ENCODE measurements at places on chromosomes 2 and 18.

DNA sequence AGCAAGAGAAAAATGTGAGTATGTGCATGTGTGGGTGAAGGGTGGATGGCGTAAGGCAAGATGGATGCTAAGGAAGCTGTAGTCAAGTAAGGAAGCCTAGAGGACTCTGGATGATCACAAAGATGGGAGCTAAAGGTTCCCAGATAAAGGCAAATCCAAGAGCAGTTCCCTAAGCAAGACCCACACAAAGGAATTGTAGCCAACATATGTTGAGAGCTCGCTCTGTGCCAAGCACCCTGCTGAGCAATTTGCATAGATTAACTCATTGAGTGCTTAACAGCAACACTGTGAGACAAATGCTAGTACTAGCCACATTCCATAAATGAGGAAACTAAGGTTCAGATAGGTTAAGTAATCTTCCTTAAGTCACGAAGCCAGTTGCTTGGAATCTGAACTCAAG lies 132.6 kb downstream of the C1D start:
- no peak for DNase-seq

DNA sequence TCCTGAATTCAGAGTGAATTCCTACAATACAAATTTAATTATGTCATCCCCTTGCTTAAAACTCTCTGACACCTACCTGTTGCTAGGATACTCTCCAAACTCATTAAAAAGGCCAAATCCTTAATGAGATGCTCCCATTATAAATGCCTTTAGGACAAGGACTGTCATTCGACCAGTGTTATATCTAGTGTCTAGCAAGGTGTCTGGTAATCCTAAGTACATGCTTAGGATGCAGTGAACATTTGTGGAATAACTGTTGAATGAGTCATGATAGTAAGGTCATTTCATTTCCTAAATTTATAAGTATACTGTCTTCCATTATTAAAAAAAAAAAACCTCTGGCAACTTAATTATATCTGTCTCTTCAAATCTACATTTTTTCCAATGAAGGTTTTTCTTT lies 588.9 kb upstream of the NRXN1 start:
- no peak for DNase-seq

GRCh38 chr2:191870744-191871143 lies 23.9 kb upstream of the CAVIN2 start:
- no peak for DNase-seq

DNA sequence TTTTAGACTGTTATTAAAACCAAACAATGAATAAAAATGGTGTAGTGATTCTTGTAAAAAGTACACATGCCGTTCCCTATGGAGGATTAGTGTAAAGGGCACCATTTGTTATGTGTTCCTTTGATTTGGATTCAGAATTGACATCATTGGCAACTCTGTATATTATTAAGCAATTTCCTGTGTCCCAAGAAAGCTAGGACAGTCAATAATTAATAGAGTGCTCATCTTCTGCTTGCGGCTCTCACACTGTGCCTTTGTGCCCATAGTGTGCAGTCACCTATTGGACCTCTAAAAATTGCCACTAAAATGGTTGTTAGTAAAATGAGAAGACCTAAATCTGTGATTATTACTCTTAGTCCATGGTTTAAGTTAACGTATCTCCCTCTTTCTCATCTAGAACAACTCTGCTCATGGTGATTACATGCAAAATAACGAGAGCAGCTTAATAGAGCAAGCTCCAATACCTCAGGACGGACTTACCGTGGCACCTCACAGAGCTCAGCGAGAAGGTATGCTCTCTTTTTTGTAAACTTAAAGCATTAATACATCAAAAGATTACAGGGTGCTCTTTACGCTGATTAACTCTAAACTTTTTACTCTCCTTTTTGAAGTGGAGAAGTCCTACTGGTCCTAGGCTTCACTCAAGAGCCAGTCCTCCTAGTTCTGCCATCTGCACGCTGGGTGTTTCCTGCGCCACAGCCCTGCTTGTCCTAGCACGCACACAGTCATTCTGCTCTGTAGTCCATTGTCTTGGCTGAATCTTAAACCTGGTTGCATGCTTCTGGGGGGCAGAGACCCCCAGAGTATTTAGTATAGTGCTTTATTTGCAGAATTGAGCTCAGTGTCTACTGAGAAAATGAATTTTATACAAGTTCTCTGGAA lies 16.7 kb downstream of the ZCCHC2 start:
- no peak for DNase-seq

DNA sequence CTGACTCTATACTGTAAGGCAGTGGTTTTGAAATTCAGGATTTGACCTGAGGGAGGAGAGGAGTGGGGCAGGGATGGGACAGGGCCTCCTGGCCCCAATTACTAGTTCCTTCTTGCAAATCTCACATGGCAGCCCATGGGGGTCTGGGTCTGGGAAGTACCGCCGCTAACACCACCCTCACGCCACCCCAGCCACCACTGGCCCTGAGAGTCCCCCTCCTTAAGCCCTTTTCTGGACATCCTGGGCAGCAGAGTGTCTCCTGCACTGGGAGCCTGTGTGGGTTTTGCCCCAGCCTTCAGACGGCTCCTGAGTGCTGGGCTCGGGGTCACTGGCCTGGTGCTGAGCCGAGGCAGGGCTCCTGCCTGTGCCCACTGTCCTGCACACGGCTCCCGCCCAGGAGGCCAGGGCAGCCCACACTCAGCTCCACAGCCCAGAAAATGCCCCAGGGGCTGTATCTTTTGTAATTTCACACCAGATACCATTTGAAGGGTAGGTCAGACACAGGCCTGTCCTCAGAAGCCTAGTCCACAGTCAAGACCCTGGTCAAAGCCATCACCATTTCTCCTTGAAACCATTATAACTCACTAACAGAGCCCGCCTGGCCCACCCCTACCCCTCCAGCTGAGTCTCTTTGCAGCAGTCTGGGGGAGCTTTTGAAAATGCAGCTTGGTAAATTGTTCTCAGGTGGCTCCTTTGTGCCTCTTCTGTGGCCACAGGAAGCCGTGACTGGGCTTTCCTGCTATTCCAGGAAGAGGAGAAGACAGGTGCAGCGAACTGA lies 55.1 kb downstream of the CYP27C1 start:
- DNase-seq: peak; percentile 72

DNA sequence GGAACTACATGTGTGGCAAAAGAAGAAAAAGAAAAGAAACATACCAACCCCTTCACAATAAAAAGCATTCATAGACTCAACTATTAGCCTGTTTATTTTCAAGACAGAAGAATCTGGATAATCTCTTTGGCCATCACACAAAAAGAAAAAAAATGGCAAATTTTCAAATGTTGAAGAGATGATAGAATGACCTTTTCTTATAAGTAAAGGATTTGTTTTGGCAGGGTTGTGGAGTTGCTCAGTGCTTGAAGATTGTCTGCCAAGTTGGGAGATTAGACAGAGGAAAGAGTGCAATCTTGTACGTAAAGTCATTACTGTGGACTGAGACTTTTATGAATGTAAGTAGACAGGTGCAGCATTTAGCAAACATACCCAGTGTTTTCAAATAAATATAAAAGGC lies 18.5 kb upstream of the FAM171B start:
- no peak for DNase-seq

DNA sequence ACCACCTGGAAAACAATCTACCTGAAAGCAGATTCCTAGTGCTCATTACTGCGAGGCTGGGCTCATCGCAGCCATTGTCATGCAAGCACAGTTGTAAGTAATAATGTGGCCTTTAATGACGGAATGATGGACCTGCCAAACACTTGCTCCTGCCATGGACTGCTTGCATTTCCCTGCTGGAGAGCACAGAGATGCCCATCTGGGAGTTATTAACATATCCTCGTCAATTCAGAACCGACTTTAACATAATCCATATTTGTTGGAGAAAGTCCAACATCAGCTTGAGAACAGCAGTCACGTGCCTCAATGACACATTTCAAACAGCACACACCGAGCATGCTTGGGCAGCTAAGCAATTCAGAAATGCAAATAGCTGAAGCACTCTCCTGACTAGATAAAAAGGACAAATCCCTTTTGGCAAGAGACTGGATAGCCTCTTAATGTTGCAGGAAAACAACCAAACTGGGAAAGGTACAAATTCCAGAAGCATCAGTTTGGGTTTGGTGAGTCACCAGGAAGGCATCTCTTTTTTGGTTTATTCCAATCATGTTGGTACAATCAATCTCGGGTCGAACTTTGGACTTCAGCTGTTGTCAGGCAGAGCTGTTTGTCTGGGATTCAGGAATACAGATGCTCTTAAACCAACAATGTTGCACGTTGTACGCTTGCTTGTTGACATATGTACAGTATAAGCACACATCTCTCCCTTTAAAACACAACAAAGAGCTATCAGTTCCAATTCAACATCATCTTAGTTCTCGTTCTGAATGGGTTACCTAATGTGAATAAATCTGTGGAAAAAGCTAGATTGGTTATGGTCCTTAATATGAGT lies 395.8 kb downstream of the LNPK start:
- DNase-seq: no peak

GRCh38 chr2:160752475-160753330 lies 259.1 kb upstream of the RBMS1 start:
- no peak for DNase-seq

- no peak for DNase-seq
Measured at GRCh38 chr2:68970566-68971265, 3.7 kb upstream of the GKN1 start.

DNA sequence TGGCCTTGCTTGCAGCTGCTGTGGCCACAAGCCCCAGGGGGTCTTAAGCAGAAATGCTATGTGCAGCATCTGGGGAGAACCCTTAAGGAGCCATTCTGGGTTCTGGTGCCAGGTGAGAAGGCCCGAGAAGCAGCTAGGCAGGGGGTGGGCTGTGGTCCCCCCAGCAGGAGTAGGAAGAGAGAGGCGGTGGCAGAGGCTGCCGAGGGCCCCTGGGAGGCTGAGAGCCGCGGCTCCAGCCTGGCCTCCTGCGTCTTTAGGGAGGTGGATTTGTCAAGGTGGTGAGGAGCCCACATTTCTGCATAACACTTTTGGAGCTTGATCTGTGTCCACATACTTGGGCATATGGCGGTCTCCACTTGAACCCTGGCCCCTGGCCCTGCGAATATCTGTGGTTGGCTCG lies 196.5 kb downstream of the TWIST2 start:
- peak; percentile 58 for DNase-seq

- DNase-seq: no peak
Measured at GRCh38 chr2:130336150-130336876, 6.4 kb upstream of the IMP4 start.

GRCh38 chr2:177298191-177298590 lies 33.7 kb upstream of the NFE2L2 start:
- DNase-seq: no peak

GRCh38 chr2:16487686-16488085 lies 177.9 kb downstream of the CYRIA start:
- no peak for DNase-seq

- DNase-seq: no peak
Measured at GRCh38 chr2:150752229-150752628, 264.8 kb upstream of the RND3 start.

DNA sequence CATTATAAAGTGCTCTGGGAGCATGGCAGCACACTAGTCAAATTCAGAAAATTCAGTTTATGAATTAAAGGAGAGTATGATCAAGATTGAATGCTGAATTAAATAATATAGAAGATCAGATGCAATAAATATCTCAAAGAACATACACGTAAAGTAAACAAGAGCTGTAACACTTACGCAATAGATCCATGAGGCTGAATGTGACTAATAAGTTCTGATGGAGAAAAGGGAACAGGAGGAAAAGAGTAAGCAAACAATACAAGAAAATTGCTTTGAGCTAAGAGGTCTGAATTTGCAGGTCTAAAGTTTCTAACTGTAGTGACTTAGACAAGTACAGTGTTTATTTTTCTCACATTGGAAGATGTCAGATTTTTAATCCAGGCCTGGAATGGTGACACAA lies 646.7 kb upstream of the ZNF804A start:
- no peak for DNase-seq

DNA sequence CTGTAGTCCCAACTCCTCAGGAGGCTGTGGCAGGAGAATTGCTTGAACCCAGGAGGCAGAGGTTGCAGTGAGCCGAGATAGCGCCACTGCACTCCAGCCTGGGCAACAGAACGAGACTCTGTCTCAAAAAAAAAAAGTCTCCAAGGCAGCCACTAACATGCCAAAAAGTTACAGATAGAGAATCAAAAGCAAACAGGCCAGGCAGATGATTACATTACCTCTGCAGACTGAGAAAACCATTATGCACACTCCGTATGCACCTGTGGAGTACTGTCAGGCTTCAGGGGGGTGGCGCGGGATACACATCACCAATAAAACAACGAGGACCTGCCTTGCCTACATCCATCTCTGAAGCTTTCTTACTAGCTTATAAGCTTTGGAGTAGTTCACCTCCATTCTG lies 10.3 kb downstream of the STAM2 start:
- no peak for DNase-seq

DNA sequence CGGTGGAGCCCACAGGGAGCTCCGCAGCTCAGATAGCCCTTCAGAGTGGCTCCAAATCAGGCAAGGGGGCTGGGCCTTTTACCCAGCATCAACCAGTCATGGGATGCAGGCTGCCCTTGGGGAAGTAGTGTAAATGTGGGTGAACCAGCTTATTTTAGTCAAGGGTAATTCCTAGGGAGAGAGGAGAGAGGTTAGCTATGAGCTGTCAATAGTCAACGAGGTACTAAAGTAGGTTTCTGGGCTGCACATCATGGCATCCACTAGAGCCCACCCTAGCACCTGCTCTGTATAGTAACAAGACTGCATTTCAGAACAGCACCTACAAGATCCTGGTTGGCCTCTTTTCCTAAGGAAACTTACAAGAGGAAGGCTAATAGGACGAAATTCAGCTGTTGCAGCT lies 9.5 kb upstream of the MCM6 start:
- no peak for DNase-seq

DNA sequence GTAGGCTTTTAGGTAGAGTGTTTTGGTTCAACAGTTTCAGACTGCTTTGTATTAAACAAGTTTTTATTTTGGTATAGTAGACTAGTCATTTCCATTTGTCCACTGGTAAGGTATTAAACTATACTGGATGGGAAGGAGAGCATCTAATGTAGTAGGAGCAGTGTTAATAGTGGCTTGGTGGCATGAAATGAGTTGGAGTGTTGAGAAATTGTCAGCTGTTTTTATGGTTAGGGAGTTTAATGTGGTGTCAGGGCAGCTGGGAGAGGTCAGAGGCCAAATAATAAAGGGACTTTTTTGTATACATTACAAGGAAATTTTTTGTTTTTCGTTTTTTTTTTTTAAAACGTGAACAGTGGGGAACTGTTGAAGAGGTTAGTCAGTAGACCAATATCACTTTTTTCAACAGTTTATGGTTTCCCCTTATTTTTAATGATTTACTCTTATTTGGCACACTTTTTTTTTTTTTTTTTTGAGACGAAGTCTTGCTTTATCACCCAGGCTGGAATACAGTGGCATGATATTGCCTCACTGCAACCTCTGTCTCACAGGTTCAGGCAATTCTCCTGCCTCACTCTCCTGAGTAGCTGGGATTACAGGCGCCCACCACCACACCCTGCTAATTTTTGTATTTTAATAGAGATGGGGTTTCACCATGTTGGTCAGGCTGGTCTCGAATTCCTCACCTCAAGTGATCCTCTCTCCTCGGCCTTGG lies 21.2 kb downstream of the ACTR3 start:
- DNase-seq: no peak

All from posterior vena cava (tissue), 2 donors.